ENCODE measurements at places on chromosomes 5 and 9. TPM values are rescaled to one million over a fixed set of nuclear protein-coding genes. Genes with fewer than 3 reads are reported as not detected.

Gene NTNG2
- 3.0 TPM for total RNA-seq

Gene PSAT1
- total RNA-seq, result 217 TPM

Gene MUSK
- not detected for total RNA-seq

Gene PRRX2
- 12.7 TPM for total RNA-seq

Gene HAVCR2
- 0.19 TPM for total RNA-seq

- no peaks in the 10 kb centered on the region for H3K36me3 ChIP-seq
- DNase-seq, result peak; percentile 29
- peak within 1 kb of the TSS; percentile 53 for H3K4me3 ChIP-seq
These were observed at the start of gene PDLIM4 for GRCh38 chr5:132257131-132258101. TSS of gene PDLIM4 (plus strand) at chr5:132257696. CDS start at chr5:132257735, 39 bp downstream.

DNA sequence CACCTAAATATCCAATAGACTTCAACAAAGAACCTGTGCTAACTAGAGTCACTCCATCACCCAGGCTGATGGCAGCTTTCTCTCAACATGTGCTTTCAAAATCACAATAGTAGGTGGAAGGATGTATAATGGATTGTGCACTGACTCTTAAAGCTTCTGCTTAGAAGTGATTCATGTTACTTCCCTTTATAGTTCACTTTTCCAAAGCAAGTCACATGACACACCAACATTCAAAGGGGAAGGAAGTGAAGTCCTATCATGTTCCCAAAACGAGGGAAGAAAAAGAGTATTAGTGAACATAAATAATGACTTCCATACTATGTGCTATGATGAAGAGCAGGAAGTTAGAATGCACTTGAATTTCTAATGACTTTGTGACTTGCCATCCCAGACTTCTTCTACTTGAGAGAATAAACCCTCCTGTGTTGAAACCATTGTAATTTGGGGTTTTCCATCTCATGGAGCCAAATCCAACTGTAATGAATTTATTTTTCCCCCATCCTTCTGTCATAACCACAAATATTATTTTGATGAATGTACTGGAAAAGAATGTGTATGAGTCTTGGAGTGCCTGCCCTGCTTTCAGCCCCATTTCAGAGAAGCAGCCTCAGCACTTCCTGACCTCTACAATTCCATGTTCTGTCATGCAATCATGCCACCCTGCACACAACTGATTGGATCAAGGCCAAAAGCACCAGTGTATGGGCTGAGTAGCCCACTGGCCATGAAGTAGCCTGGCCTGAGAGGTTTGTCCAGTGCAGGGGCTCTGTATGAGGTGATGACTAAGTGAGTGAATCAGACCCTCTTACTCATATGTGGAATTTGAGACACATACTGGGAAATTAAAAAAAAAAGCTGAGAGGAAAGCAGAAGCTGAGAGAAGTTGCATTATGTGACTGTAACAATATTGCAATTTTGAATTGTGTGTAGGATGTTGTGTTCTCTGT, 525.9 kb upstream of the CLINT1 start:
- H3K27ac ChIP-seq, result no peak overlapping the region
- no peak for DNase-seq
- H3K36me3 ChIP-seq, result no peaks in the 10 kb centered on the region
- H3K27me3 ChIP-seq, result no peaks in the 10 kb centered on the region
- H3K4me1 ChIP-seq, result no peaks in the 10 kb centered on the region

- H3K4me1 ChIP-seq, result no peaks in the 10 kb centered on the region
- H3K27ac ChIP-seq, result no peak overlapping the region
- no peaks in the 10 kb centered on the region for H3K36me3 ChIP-seq
- no peaks in the 10 kb centered on the region for H3K27me3 ChIP-seq
- no peak overlapping the region for H3K4me3 ChIP-seq
These were observed 24.2 kb downstream of the CORO2A start for GRCh38 chr9:98168153-98168780.

GRCh38 chr5:635306-636055, 23.3 kb downstream of the CEP72 start:
- no peak for DNase-seq
- H3K4me1 ChIP-seq, result no peaks in the 10 kb centered on the region
- H3K36me3 ChIP-seq, result peaks cover 45% of the 10 kb centered on the region
- H3K27ac ChIP-seq, result no peak overlapping the region
- no peak overlapping the region for H3K4me3 ChIP-seq
- H3K27me3 ChIP-seq, result no peaks in the 10 kb centered on the region

DNA sequence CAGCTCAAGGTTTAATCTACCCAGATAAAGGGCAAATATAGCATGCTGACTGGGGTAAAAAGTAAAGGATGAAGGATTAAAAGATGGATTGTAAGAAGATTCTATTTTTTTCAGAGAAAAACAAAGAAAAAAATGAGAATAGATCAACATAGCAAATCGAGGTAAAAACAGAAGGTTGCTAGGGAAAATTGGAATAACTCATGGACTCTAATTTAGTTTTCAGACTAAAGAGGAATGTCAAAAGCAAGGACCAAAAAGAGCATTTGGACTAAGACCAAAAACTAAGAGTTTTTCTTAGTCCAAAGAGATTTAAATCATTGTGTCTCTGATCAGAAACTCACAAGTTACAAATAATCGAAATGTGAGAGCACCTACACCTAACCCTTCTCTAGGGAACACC, 250.7 kb upstream of the PTPRD start:
- H3K27me3 ChIP-seq, result no peaks in the 10 kb centered on the region
- H3K36me3 ChIP-seq, result no peaks in the 10 kb centered on the region
- no peak for DNase-seq

- H3K36me3 ChIP-seq, result no peaks in the 10 kb centered on the region
- no peaks in the 10 kb centered on the region for H3K27me3 ChIP-seq
- H3K27ac ChIP-seq, result peak overlapping the region; percentile 68
- peaks cover 43% of the 10 kb centered on the region for H3K4me1 ChIP-seq
- DNase-seq, result peak; percentile 84
These were observed 67.7 kb downstream of the C5orf15 start for GRCh38 chr5:133900534-133901270.

- H3K4me1 ChIP-seq, result no peaks in the 10 kb centered on the region
- H3K36me3 ChIP-seq, result no peaks in the 10 kb centered on the region
- H3K27ac ChIP-seq, result no peak overlapping the region
- H3K4me3 ChIP-seq, result no peak overlapping the region
These were observed 5.7 kb upstream of the DOCK2 start for GRCh38 chr5:169631360-169631759.

DNA sequence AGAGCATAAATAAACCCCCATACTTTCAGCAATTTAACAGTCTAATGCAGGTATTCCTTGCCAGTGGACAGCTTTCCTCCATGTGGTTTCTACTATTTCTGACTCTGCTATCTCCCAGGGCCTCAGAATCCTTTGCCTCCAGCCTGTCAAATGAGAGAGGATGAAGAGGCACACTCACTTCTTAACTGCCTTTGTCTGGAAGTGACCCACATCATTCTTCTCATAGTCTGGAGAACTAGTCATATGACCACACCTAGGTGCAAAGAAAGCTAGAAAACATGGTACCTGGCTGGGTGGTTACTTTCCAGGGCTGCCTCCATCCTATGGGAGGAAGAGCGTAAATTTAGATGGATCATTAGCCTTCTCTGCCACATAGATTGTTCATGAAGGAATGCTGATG, 22.5 kb downstream of the PALM2AKAP2 start:
- no peak overlapping the region for H3K27ac ChIP-seq
- H3K4me3 ChIP-seq, result no peak overlapping the region
- peaks cover 3% of the 10 kb centered on the region for H3K27me3 ChIP-seq
- no peak for DNase-seq
- no peaks in the 10 kb centered on the region for H3K4me1 ChIP-seq

DNA sequence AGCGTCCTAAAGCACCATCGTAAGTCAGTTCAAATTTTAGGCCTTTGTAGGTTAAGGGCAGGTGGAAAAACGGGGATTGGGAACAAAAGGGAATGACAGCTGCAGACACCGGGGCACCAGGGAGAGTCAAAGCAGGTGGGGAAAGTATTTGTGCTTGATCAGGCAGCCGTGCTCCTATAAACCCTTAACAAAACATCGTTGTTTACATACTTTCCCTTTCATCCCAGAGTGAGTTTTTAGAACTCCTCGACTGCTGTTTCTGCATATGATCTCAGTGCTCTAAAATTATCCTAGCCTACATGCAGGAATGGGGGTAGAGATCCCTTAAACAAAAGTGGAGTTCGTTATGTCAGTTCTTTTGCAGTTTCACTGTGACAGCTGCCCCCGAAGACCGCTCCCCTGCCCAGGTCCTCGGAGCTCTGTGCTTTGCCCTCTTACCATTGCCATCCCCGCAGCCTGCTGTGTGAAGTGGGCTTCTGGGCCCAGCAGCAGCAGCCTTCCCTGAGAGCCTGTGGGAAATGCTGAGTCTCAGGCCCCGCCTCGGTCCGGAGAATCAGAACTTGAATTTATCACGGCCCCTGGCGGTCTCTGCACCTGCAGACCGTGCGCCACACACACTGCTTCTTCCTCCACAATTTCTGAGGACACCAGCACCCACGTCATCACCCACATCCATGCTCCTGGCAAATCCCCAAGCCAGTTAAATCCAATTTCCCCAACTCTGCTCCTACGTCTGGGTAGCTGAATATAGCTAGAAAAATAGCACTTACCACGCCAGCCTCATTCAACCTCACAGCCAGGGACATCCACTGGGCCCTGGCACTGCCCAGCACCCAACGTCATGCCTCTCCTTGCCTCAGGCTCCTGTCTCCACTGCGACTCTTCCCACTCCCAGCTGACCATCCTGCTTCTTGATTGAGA, 86.8 kb downstream of the NSUN2 start:
- no peaks in the 10 kb centered on the region for H3K4me1 ChIP-seq
- no peaks in the 10 kb centered on the region for H3K27me3 ChIP-seq
- DNase-seq, result peak; percentile 25
- no peak overlapping the region for H3K4me3 ChIP-seq
- H3K36me3 ChIP-seq, result no peaks in the 10 kb centered on the region

GRCh38 chr5:143550986-143551630, 147.6 kb upstream of the NR3C1 start:
- H3K27ac ChIP-seq, result no peak overlapping the region
- no peaks in the 10 kb centered on the region for H3K27me3 ChIP-seq
- H3K4me3 ChIP-seq, result no peak overlapping the region

DNA sequence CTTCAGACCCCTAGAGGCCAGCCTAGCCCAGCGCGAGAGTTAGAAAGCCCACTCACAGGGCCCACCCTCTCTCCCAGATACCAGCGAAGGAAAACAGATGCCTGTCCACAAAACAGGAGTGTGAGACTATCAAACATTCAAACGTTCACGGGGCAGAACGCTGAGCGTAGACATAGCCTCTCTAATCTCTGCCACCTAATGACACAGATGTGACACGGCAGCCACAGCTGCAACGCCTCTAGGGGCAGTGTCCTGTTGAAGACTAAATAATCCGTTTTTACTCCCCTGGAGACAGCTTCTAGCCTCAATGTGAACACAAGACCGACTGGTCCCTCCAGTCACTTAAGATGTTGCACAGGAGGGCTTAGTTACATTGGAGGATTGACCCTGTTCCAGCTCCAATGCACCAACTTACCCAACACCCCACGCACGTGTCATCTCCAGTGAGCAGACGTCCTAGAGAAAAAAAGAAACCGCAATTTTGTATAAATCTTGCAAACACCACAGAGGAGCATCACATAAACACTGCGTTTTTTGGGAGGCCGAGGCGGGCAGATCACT, 14.3 kb downstream of the DIPK1B start:
- H3K36me3 ChIP-seq, result peaks cover 47% of the 10 kb centered on the region
- H3K4me1 ChIP-seq, result peaks cover 20% of the 10 kb centered on the region
- H3K27ac ChIP-seq, result peak overlapping the region; percentile 94
- peak overlapping the region; percentile 95 for H3K4me3 ChIP-seq

DNA sequence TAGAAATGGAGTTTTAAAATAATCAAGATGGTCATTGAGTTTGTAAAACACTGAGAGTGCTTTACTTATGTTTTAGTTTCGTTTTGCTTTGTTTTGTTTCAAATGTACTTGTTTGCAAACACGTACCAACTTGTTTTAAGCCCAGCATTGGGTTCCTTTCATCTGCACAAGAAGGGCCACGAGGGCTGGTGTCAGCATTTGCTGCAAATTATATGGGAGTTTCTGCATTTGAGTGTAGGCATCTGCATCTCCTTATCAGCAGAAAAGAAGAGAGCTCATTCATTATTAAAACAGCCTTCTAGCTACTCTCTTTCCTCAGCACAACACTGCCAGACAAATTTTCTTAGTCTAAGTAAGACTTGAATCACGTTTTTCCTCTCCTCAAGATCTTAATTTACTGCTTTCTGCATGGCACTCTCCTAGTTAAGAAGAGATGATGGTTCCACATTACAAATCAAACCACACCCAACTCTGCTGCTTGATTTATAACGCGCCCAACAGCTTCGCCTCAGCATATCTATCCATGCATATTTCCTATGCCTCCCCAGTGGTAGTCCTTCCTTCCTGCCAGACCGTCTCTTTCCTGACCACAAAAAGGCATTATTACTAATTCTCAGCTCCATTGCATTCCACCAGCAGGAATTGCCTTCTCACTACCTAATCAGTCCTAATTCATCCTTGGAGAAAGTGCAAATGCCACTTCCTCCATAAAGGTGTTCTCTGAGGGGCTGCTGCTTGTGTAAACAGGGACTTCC, 95.2 kb upstream of the CAST start:
- peaks cover 58% of the 10 kb centered on the region for H3K4me1 ChIP-seq
- peak overlapping the region; percentile 83 for H3K27ac ChIP-seq
- H3K4me3 ChIP-seq, result peak overlapping the region; percentile 16
- DNase-seq, result peak; percentile 96

DNA sequence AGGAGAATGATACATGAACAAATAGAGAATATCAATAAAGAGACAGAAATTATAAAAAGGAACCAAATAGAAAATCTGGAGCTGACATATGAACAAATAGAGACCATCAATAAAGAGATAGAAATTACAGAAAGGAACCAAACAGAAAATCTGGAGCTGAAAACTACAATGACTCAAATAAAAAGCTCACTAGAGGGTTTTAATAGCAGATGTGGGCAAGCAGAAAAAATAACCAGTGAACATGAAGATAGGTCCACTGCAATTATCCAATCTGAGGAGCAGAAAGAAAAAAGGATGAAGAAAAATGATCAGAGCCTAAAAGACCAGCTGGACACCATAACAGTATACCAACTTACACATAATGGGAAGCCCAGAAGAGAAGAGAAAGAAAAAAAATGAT, 353.7 kb downstream of the ARL15 start:
- no peaks in the 10 kb centered on the region for H3K36me3 ChIP-seq
- no peak overlapping the region for H3K4me3 ChIP-seq
- no peak overlapping the region for H3K27ac ChIP-seq
- no peaks in the 10 kb centered on the region for H3K4me1 ChIP-seq
- no peak for DNase-seq

- DNase-seq, result no peak
- no peaks in the 10 kb centered on the region for H3K27me3 ChIP-seq
- no peak overlapping the region for H3K4me3 ChIP-seq
- H3K36me3 ChIP-seq, result no peaks in the 10 kb centered on the region
- peaks cover 5% of the 10 kb centered on the region for H3K4me1 ChIP-seq
These were observed 2.1 kb downstream of the LCN15 start for GRCh38 chr9:136762221-136762691.

Data from A673 (cell line).